Islet precursor cell (in vitro differentiated cells): ENCODE measurements at places on chromosomes 7 and 10.

DNA sequence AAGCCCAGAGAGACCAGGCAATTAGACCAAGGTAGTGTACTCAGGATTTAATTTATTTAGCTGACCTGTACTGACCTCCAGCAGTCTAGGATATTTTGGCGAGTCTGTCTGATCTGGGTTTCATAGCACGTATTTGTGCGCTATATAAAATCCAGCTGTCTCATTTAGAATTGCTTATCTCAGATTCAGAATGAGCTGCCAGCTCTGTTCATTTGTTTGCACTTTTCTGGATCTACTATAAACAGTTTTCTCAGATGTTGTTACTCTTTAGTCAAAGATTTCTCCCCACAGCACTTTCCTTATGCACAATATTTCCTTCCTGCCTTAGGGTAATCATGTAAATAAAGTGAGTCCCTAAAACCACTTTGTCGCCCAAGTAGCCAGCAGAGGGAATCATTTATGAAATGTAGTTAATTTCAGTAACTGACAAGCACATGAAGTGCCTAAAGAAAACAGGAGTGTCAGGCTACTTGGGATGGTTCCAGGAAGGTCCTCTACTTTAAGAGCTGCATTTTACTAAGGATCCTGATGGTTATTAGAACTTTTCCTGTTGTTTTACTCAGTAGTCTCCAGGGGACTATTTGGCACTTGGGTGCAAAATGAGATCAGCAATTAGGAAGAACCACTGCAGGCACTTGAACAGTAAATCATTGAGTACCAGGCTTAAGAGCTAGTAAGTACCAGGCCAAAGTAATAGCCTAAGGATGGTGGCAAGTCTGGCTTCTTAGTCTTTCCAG, 226.4 kb downstream of the TWIST1 start:
- DNase-seq: no peak

GRCh38 chr10:101283762-101284100, 54.5 kb upstream of the LBX1 start:
- DNase-seq: no peak

GRCh38 chr10:131337741-131338140, 26.2 kb upstream of the TCERG1L start:
- peak; percentile 9 for DNase-seq

- DNase-seq: no peak
These were observed 81.4 kb downstream of the SPDYE5 start for GRCh38 chr7:75573477-75574019.

DNA sequence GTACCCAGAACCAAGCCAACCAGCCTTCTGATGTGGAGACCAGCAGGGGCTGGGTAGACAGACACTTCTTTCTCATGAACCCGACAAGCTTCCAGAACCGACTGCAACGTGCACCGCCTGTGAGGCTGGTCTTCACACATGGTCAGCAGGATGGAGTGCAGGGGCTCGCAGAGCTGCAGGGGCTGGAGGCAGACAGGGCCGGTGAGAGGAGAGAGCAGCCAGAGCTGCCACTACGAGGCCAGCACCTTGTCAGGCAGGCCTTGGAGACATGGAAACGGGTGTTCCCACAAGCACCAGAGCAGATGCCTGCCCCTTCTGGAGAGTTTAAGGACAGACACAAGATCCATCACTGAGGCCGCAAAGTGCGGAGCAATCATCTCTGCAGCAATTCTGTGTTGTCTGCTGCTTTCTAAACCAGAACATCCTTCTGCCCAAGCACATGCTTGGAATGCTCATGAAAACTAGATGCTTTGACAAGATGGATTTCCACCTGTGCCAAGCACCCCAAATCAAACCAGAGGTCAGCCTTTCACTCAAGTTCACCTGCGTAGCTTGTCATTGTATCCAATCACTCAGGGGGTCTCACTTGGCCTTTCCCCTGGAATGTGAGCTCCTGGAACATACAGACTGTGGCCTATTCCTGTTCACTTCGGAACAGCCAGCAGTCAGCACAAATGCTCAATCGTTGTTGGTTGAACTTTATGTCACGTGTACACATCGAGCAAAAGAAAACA, 32.2 kb downstream of the FRMPD2 start:
- DNase-seq: peak; percentile 52

GRCh38 chr10:3592424-3592823, 192.6 kb downstream of the KLF6 start:
- no peak for DNase-seq

DNA sequence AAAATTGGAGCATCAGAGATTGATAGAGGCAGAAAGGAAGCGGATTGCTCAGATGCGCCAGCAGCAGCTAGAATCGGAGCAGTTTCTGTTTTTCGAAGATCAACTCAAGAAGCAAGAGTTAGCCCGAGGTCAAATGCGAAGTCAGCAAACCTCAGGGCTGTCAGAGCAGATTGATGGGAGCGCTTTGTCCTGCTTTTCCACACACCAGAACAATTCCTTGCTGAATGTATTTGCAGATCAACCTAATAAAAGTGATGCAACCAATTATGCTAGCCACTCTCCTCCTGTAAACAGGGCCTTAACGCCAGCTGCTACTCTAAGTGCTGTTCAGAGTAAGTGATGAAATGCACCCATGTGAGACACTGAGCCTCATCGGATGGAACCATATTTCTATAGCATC, 33.1 kb downstream of the STAMBPL1 start:
- peak; percentile 86 for DNase-seq

DNA sequence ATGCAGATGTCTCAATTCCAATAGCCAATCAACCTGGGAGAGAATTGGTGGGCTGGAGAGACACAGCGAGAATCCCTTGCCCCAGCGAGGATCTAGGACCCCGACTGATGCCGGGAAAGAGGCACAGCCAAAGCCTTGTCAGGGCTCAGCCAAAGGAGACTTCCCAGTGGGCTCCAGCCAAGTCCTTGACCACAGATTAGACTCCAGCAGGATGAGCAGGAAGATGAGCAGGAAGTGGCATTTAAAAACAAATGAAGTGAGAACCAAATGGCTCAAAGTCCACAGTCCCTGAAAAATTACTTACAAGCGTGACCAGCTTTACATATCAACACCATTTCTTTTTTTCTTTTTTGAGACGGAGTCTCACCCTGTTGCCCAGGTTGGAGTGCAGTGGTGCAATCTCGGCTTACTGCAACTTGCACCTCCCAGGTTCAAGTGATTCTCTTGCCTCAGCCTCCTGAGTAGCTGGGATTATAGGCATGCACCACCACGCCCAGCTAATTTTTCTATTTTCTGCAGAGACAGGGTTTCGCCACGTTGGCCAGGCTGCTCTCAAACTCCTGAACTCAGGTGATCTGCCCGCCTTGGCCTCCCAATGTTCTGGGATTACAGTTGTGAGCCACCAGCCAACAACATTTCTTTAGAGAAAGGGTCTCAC, 40.2 kb downstream of the CTBP2 start:
- no peak for DNase-seq

- no peak for DNase-seq
These were observed 8.3 kb upstream of the MMP21 start for GRCh38 chr10:125783957-125784356.

DNA sequence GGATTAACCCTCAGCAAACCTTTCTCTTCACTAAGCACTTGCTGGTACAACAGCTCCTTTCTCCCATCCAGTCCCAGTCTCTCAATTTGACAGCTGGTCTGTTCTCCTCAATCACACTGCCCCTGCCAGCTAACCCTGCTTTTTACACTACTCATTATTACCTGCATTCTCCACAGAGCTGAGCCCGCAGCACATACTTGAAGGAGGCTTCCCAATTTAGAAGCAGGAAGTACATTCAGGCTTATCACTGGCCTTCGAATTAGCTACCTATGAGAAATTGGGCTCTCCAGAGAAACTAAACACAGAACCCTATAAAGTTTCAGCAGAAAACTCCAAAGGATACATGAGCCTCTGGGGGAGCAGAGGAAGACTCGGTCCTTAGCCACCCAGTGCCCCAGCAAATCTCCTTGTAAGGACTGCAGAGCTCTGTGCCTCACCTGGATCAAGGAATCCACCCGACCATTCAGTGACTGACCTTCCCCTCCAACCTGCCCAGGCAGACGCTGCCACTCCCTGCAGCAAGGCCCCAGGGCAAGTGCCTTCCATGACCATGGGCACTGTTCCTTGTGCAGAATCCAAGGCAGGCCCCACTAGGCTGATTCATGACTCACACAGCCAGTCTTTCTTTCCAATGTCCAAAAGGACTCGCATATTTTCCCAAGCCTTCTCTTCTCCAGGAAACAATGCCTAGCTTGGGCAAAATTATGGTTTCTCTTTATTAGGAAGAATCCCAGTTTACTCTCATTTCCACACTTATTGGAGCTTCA, 68.0 kb downstream of the VOPP1 start:
- peak; percentile 77 for DNase-seq

DNA sequence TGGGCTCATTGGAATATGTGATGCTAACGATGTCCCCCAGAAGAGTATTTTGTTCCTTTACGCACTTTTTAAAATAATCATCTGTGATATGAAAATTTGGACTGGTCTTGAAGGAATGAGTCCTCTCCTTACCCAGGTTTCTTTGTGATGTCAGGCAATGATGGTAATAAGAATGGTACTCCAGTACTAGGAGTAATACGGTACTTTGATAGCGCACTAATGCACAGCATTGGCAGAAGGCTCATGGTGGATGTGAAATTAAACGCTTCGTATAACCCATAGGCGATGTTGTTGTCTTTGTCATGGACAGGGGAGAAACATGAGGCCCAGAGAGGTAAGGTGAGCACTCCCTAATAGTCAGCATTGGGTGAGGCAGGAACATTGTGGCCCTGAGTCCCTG, 125.4 kb downstream of the DPP6 start:
- no peak for DNase-seq

GRCh38 chr7:82810558-82811259, 352.0 kb downstream of the PCLO start:
- DNase-seq: no peak

DNA sequence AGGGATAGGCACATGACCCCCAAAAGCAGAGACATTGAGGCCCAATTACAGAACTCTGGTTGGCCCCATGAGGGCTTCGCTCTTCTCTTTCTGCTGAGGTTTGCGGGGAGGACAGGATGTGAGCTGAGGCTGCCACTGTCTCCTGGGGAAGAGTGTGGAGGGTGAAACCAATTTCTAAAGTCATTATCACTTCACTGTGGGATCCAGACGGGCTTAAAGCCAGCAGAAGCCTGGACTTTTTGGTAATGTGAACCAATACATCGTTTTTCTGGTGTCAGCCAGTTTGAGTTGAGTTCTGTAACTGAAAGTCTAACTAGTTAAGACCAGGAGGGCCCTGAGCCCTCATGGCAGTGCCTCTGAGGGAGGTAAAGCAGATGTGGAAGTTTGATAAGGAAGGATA, 163.0 kb downstream of the MYOF start:
- no peak for DNase-seq

GRCh38 chr7:79506481-79506880, 53.0 kb upstream of the MAGI2 start:
- peak; percentile 73 for DNase-seq

DNA sequence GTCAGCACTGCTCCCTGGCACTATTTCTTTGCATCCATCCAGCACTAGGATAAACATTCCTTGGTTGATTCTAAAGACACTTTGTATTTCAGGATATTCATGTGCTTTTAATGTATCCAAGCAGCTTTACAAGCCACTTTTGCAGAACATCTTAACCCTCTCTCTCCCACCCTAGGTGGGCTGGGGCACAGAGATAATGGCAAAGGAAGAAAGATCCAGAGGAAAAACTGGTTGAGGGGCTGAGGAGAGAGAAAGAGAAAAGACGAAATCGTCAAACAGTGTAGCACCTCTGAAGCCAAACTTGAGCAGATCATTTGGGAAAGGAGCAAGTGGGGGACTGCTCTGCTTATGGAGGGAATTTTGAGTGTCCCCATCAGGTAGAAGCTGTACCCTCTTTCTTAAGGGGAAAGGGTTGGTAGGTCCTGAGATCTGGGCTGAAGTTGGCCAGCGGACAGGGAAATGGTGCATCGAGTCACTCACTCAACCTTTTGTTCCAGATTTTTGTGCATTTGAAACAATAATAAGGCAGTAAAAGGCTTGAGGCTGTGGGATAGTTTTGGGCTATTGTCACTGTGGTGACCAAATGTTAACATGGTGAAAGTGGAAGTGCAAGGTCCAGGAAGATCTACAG, 4.2 kb upstream of the HOXA13 start:
- peak; percentile 28 for DNase-seq

GRCh38 chr10:5023177-5023805, 19.6 kb upstream of the AKR1C2 start:
- DNase-seq: no peak

- peak; percentile 84 for DNase-seq
These were observed 102.7 kb upstream of the TNRC18 start for GRCh38 chr7:5526100-5526905.

GRCh38 chr7:47581804-47582763, at the start of gene TNS3:
Gene TNS3 (minus strand): TSS chr7:47582111. CDS start chr7:47439636, 142,475 bp downstream.
- peak; percentile 77 for DNase-seq

DNA sequence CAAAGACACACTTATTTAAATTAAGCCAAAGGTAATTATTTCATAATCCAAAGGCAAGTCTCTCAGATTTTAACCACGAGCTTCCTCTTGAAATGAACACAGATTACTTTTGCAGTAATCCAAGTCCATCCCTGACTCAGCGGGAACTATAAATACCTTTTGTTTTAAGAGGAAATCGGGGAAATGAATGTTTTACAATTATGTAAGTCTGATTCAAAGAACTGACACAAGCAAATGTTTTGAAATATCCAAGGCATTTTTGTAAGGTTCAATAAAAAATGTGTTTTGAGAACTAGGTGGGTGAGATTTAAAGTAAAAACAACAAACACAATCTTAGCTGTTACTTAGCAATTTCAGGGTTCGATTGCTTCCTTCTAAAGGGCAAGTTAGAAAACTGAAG, 179.8 kb upstream of the ASAH2 start:
- DNase-seq: no peak

DNA sequence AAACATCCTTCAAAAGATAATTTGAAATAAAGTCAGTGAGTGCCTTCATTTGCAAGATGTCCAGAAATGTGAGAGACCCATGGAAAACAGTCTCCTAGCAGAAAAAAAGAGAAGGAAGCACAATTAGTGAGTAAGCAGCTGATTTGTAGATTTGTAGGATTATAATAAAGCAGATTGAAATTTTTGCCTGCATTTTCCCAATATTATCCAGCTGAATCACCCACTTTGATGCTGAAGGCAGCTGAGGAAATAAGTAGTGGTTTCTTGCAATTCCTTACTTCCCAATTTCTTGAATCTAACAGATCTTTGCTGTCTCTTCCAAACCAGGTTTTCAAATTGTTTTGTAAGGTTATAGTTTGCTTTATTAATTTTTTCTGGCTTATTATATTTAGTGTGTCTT, 181.4 kb downstream of the GNAT3 start:
- no peak for DNase-seq

- DNase-seq: peak; percentile 19
These were observed 45.6 kb upstream of the TRIL start for GRCh38 chr7:29003703-29004102.
